ENCODE measurements at places on chromosomes 3 and 15.

- DNase-seq = no peak
Observed at GRCh38 chr15:58605931-58606530, 143.5 kb downstream of the ADAM10 start.

DNA sequence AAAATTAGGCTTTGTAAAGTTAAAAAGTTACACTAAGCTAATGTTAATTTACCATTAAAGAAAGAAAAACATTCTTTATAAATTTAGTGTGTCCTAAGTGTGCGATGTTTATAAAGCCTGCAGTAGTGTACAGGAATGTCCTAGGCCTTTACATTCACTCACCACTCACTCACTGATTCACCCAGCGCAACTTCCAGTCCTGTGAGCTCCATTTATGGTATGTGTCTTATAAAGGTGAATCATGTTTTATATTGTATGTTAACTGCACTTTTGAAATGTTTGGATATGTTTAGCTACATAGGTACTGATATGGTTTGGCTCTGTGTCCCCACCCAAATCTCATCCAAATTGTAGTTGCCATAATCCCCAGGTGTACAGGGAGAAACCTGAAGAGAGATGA, 549.7 kb upstream of the EPHA6 start:
- no peak for DNase-seq

DNA sequence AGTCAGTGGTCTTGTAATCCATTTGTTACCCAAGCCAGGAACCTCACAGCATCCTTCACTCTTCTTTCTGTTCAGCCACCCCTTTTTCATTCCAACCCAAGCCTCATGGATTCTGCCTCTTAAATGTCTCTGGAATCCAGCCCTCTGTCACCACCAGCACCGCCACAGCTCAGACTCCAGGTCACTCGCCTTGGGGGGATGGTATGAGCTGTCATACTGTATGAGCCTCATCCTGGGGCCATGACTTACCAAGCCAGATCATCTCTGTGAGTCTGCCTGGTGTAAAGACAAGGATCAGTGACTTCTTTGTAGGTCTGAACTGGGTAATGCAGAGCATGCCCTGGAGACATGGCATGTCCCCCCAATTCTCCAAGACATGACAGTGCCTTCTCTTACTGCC, 79.6 kb downstream of the PGPEP1L start:
- no peak for DNase-seq

DNA sequence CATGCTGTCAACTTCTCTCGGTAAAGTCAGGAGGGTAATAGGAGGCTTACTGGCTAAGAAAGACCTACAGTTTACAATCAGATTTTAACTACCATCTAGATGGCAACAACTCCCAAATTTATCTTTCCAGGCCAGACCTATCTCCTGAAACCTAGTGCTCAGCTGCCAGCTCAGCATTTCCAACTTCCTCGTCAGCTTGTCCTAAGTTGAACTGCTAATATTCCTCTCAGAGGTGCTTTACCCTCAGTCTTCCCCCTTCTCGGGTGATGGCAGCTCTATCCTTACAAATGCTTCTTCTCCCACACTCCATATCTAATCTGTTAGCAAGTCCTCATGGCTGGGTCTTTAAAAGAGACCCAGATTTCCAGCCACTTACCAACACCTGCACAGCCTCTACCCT, 36.9 kb upstream of the UBE2E2 start:
- DNase-seq = no peak

- DNase-seq = no peak
Observed at GRCh38 chr3:39146083-39146501, 7.3 kb downstream of the CSRNP1 start.

GRCh38 chr3:114595522-114596028, 301.7 kb downstream of the TIGIT start:
- no peak for DNase-seq

DNA sequence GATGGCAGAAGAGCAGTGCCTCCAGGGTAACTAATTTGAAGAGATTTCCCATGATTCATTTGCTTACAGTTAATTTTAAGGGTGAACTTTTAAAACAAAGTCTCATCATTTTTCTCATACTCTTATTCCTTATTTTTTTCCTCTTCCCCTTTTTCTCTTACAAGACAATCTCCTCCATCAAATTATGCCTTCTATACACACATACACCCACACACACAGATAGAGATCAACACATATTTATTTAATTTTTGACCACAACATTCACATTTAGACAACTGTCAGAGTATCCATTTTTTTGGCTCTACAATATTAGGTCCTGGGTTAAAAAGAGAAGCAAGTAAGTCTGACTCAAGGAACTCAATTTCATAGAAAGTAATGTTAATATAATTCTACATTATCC, 37.6 kb downstream of the AAGAB start:
- DNase-seq = no peak

GRCh38 chr15:40272485-40273056, 10.3 kb downstream of the ANKRD63 start:
- no peak for DNase-seq

DNA sequence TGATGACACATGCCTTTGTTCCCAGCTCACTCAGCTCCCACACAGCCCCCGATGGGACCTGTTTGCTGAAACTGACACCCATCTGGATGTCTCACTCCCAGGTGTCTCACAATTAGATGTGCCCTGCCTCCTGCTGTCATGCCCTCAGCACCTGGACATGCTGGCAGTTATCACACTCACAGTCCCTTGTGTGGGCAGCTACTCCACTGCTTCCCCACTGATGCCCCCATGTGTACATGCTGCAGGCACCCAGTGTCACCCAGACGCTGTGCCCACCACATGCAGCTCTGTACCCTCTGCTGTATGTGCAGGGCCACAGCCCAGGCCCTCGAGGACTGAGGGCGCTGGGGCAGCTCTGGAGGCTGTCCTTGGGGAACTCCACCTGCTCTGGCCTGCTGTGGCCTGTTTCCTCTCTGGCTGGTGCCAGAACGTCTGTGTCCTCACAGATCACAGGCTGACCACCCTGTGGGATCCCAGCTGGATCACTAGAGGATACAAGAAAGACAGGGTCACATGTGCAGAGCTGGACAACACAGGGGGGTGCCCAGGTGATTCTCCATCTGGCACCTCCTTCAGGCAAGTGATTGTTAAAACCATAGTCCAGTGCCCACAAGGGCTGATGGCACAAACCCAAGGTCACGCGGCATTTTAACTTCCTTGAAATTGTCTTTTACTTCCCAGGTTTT, 14.0 kb downstream of the C3orf22 start:
- DNase-seq = no peak

DNA sequence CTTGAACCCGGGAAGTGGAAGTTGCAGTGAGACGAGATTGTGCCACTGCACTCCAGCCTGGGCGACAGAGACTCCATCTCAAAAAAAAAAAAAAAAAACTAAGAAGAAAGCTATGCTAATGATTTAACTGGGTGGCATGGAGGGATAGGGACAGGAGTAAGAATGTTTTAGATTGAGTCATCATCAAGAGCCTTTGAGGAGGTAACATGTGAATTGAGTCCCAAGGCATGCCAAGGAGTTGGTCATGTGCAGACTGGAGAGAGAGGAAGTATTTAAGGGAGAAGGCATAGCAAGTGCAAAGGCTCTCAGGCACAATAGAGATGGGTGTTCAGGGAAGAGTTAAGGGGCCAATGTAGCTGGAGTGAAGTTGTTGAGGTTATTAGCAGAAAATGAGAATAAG, 9.1 kb downstream of the BNC1 start:
- DNase-seq = no peak

Data from NCI-H1694 (cell line).